ENCODE measurements at places on chromosomes 5 and 9.
A peak's percentile ranks its signal among the peaks of the same experiment; 100 is the strongest.

- DNase-seq, result peak; percentile 68
These were observed 79.8 kb downstream of the RICTOR start for GRCh38 chr5:38994324-38994927.

DNA sequence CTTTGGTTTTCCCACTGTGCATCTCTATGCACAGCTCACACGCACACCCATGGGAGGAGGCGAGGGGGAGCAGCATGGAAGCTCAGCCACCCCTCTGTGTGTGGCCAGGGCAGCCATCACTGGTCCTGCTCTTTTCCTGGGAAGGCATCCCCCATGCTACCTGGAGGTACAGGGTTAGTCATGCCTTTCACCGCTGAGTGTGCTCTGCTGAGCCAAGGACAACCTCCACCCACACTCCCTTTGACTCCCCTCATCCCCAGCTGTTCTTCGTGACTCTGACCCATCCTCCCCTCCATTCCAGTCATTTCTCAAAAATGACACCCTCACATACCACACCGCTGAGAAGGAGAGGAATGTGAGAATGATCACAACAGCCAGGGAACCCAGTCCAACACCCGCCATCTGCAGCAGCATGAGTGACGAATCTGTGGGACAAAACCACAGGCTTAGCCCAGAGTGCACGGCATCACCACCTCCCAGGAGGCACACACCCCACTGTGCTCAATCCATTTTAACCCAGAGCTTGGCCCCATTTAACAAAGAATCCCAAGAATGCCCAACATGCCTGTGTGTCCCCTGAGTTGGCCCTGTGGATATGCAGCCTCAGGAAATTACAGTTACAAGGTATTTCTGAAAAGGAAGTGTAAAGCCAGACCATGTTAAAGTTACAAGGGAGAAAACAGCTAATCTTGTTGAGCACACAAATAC, 133.4 kb downstream of the SUSD1 start:
- no peak for DNase-seq

- DNase-seq, result no peak
These were observed 71.2 kb downstream of the RAB24 start for GRCh38 chr5:177232358-177232757.

DNA sequence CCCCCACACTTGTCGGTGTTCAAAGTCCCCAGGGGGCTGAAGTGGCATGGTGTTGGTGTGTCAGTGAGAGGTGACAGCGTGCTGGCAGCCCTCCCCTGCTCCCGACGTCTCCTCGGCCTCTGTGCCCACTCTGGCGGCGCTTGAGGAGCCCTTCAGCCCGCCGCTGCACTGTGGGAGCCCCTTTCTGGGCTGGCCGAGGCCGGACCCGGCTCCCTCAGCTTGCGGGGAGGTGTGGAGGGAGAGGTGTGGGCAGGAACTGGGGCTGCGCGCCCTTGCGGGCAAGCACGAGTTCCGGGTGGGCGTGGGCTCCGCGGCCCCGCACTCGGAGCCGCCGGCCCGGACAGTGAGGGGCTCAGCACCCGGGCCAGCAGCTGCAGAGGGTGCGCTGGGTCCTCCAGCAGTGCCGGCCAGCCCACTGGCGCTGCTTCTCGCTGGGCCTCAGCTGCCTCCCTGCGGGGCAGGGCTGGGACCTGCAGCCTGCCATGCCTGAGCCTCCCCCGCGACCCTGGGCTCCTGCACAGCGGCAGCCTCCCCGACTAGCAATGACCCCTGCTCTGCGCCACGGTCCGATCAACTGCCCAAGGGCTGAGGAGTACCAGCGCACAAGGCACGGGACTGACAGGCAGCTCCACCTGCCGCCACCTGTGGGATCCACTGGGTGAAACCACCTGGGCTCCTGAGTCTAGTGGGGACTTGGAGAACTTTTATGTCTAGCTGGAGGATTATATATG, 224.1 kb upstream of the RIOK2 start:
- no peak for DNase-seq

GRCh38 chr5:62115014-62115413, 191.0 kb upstream of the KIF2A start:
- no peak for DNase-seq

- no peak for DNase-seq
These were observed 738 bp downstream of the FSTL4 start for GRCh38 chr5:133611357-133612248.

Data from midbrain (tissue), 1 donor.